ENCODE measurements at places on chromosomes 13 and 19. TPM values are rescaled to one million over a fixed set of nuclear protein-coding genes. Genes with fewer than 3 reads are reported as not detected.

DNA sequence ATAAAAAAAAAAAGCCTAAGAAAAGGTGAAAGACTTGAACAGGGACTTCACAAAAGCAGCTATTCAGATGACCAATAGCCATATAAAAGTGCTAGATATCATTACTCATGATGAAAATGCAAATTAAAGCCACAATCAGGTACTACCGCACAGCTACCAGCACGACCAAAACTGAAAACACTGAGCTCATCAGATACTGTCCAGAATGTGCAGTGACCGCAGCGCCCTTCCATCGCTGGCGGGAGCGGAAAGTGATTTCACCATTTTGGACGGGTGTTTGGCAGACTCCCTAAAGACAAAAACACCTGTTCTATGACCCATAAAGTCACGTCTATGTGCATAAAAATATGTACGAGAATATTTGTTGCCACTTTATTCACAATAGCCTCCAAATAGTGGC is 60.7 kb downstream of the SLC6A16 start:
- no peak for DNase-seq

DNA sequence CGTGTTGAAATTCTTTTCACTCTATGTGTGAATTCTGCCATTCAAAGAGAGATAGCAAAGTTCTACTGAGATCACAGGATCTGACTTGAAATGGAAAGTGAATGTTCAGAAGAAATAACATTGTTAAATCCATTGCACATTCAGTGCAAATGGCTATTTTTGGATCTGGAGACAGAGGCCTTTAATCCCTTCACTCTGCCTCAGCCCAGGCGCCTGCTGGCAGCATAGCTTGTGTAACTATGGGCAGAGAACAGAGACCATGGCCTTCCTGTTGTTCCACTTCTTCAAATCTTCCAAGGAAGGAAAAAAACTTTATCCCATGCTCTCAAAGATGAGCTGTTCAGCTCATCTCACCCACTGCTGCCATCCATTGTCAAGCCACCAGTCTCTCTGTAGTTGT is 265.4 kb downstream of the LMO7 start:
- peak; percentile 48 for DNase-seq

- no peak for DNase-seq
These were observed 564 bp downstream of the SIGLECL1 start for GRCh38 chr19:51251468-51251820.

DNA sequence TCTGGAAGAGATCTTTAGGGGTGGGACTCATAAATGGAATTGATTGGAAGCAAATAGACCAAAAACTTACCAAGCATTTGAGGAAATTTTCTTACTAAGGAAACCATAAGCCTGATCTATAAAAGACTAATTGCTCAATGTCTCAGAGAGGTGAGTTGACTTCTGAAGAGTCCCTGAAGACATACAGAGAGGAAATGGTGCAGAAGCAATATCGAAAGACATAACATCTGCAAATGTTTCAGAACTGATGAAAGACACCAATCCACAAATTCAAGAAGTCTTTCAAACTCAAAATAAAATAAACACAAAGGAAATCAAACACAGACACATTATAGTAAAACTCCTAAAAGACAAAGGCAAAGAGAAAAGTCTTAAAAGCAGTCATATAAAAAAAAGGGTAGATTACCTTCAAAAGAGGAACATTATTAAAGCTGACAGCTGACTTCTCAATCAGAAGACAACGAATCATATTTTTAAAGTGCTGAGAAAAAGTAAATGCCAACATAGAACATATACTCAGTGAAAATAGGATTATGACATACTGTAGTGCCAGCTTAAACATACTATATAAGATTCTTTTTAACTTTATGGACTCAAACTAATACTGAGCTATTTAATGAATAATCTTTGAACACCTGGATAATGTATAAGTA is 45.4 kb upstream of the CALM3 start:
- DNase-seq: no peak

DNA sequence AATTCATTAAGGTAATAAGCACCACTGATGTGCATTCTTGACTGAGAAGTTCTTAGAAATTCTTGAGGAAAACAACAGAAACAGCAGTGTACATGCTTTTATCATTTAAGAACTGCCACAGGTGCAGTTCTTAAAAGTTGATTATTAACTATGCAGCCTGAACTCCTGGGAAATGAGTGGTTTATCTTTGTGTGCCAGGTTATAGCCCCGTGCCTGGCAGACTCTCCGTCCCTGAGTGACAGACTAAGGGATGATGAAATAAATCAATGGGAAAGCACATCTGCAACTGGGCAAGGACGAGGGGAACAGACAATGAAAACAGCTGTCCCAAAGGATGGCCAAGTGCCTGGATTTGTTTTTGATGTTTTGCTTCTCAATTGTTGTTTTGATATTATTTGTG is 84.4 kb upstream of the SPATA13 start:
- no peak for DNase-seq

DNA sequence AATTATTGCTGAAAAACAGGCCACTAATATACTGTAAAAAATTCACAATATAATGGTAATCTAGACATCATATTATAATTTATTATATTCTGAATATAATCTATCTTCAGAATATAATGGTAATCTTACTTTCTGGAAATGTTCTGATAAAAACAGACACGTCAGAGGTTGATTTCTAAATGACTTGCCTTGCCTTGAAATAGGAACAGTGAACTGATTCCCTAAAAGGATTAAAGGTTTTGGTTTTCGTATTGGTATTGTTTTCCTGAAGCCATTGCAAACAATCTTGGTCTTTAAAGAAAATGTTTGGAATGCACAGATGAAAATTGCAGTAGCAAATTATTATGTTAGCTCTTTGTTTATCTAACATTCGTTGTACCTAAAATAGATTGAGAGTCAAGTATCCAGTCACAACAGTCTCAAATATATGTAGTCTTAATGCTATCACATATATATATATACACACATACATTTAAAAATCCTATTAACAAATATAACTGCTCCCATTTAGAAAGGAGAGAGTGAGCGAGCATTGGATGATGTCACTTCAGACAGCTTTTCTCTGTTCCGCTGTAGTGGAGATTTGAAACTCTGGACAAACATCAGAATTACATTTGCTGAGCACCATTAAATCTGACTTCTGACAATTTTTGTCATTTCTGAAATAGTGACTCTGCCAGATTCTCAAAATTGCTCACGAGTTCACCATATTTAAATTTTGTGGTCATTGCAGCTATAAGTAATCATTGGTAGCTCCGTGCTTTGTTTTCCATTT is 1.7 kb downstream of the ITM2B start:
- DNase-seq: no peak

GRCh38 chr19:7550987-7551761 is 15.7 kb downstream of the PNPLA6 start:
- no peak for DNase-seq

The FFAR1 gene
- total RNA-seq: not detected

The USHBP1 gene
- total RNA-seq: 9.8 TPM

The CGB2 gene
- not detected for total RNA-seq

All from heart left ventricle (tissue), 16 donors.